ENCODE measurements at places on chromosomes 2 and 18. TPM values are rescaled to one million over a fixed set of nuclear protein-coding genes. Genes with fewer than 3 reads are reported as not detected.

- no peak for DNase-seq
Observed at GRCh38 chr2:20624884-20625485, 25.9 kb downstream of the HS1BP3 start.

GRCh38 chr2:149765636-149766035, 178.1 kb upstream of the MMADHC start:
- DNase-seq: no peak

- DNase-seq: no peak
Observed at GRCh38 chr2:217971166-217971565, 31.6 kb downstream of the TNS1 start.

Gene PDE1A
- not detected for total RNA-seq

DNA sequence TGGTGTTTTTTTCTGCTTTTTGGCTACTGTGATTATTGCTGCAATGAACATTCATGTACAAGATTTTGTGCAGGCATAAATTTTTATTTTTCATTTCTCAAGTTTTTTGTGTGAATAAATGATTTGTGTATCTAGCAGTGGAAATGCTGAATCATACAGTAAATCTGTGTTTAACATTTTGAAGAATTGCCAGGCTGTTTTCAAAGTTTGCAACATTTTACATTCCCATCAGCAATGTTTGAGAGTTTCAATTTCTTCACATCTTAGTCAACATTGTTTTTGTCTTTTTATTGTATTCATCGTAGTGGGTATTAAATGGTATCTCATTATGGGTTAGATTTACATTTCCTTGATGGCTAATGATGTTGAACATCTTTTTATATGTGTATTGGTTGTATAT, 98.8 kb upstream of the RBMS1 start:
- no peak for DNase-seq
